Spinal cord (tissue), 10 donors: ENCODE measurements at places on chromosomes 12 and 14. TPM values are rescaled to one million over a fixed set of nuclear protein-coding genes. Genes with fewer than 3 reads are reported as not detected.

DACT1 gene
- total RNA-seq, result 24.0 TPM

EFCAB11 gene
- total RNA-seq, result 16.4 TPM

AVPR1A gene
- 10.0 TPM for total RNA-seq

ANGEL1 gene
- total RNA-seq, result 15.0 TPM

TBX5 gene
- 0.17 TPM for total RNA-seq

RHOJ gene
- 18.6 TPM for total RNA-seq

SART3 gene
- total RNA-seq, result 55.9 TPM

TPCN1 gene
- total RNA-seq, result 14.0 TPM

TMEM179 gene
- 20.5 TPM for total RNA-seq

MDGA2 gene
- total RNA-seq, result 38.3 TPM

TMCC3 gene
- total RNA-seq, result 24.0 TPM

ENDOU gene
- 0.50 TPM for total RNA-seq

DTX1 gene
- 23.3 TPM for total RNA-seq

SMCO2 gene
- 0.40 TPM for total RNA-seq

SYNDIG1L gene
- 4.6 TPM for total RNA-seq

DUSP16 gene
- 23.2 TPM for total RNA-seq

SLC35F4 gene
- total RNA-seq, result 10.8 TPM

CAPZA3 gene
- total RNA-seq, result not detected

PZP gene
- total RNA-seq, result 0.39 TPM

TMEM63C gene
- total RNA-seq, result 11.7 TPM

SVOP gene
- total RNA-seq, result 8.7 TPM

CLECL1 gene
- 0.28 TPM for total RNA-seq

NKX2-1 gene
- total RNA-seq, result 0.39 TPM

SAMD4A gene
- total RNA-seq, result 31.6 TPM

GLI1 gene
- 2.6 TPM for total RNA-seq

OTOGL gene
- total RNA-seq, result 0.59 TPM

TAS2R31 gene
- 18.3 TPM for total RNA-seq

INSM2 gene
- total RNA-seq, result 0.17 TPM

FLVCR2 gene
- total RNA-seq, result 14.0 TPM

TAS2R7 gene
- total RNA-seq, result not detected

TRMT61A gene
- total RNA-seq, result 5.3 TPM

ANKRD33 gene
- 0.17 TPM for total RNA-seq

SERPINA5 gene
- 0.89 TPM for total RNA-seq

TEP1 gene
- total RNA-seq, result 9.6 TPM

HOTAIR gene
- total RNA-seq, result not detected

MYL6B gene
- 69.4 TPM for total RNA-seq

IL26 gene
- total RNA-seq, result not detected

CCDC197 gene
- total RNA-seq, result not detected

SLC48A1 gene
- 19.3 TPM for total RNA-seq

MUCL1 gene
- not detected for total RNA-seq

HNF1A gene
- not detected for total RNA-seq

TSPAN9 gene
- 28.3 TPM for total RNA-seq

PLD4 gene
- 12.9 TPM for total RNA-seq

ADAM20 gene
- 1.7 TPM for total RNA-seq

CD27 gene
- 0.50 TPM for total RNA-seq

REM2 gene
- total RNA-seq, result 2.1 TPM

EPYC gene
- total RNA-seq, result not detected

NOXRED1 gene
- total RNA-seq, result 0.61 TPM

POTEM gene
- total RNA-seq, result not detected

PEX5 gene
- total RNA-seq, result 38.8 TPM
